RKO (cell line): ENCODE measurements at places on chromosomes 11 and 22.
A peak's percentile ranks its signal among the peaks of the same experiment; 100 is the strongest.

DNA sequence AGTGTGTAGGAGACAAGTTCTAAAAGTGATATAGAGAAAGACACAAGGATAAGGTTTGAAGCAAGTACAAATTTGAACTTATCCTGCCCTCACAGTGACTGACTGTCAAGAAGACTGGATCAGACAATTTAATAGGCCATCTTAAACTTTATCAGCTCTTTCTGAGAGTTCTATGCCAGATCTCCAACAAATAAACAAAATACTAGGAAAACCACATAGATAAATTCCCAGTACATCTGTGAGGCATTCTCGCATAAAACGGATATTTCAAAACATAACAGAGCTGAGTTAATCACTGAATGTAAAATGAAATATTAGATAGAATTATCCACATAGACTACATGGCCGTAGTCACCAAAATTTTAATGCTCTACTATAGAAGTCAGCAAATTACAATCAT lies 120.9 kb upstream of the LUZP2 start:
- no peak for DNase-seq

DNA sequence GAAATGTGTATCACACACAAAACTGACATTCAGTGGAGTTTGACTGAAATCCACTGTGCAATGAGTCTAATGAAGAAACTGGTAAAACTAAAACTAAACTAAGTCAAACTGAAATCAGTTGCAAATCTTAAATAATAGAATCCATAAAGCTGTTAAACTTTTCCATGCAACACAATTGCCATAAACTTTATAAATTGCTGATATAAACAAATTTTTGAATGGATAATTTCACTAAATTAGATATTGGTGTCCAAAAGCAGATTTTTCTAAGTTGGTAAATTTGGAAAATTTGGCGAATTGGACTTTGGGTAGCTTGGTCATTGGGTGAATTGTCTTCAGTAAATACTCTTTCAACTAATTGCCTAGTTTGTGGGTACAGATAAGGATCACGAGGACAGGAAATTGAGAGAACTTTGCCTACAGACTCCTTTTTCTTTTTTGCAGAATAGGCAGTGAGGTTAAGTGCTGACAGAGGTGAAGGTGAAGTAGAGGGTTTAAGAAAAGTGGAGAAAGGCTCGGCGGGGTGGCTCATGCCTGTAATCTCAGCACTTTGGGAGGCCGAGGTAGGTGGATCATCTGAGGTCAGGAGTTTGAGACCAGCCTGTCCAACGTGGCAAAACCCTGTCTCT lies 12.8 kb downstream of the MRPL17 start:
- DNase-seq = no peak

- DNase-seq = no peak
Measured at GRCh38 chr11:34948696-34949095, 32.3 kb downstream of the PDHX start.

- peak; percentile 3 for DNase-seq
Measured at GRCh38 chr11:18457450-18457849, 1.8 kb downstream of the LDHAL6A start.

DNA sequence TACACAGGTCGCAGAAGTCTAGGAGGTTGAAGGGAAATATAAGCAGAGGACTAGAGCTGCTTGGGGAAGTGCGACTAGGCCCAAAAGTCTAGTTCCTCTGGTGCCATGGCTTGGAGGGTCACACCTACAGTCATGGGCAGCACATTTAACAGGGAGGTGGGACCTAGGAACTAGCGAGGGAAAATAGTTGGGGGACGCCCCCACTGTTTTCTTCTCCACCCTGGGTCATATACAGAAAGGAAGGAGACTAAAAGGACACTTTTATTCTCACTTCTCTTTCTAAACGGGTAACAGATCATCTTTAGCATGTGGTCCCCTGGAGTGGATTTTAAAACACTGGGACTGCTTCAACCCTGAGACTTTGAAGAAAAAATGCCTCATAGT lies 16.6 kb downstream of the APIP start:
- no peak for DNase-seq

GRCh38 chr22:31019191-31019930 lies 50.3 kb downstream of the TUG1 start:
- DNase-seq = no peak

GRCh38 chr11:92111287-92111686 lies 113.3 kb upstream of the FAT3 start:
- no peak for DNase-seq

DNA sequence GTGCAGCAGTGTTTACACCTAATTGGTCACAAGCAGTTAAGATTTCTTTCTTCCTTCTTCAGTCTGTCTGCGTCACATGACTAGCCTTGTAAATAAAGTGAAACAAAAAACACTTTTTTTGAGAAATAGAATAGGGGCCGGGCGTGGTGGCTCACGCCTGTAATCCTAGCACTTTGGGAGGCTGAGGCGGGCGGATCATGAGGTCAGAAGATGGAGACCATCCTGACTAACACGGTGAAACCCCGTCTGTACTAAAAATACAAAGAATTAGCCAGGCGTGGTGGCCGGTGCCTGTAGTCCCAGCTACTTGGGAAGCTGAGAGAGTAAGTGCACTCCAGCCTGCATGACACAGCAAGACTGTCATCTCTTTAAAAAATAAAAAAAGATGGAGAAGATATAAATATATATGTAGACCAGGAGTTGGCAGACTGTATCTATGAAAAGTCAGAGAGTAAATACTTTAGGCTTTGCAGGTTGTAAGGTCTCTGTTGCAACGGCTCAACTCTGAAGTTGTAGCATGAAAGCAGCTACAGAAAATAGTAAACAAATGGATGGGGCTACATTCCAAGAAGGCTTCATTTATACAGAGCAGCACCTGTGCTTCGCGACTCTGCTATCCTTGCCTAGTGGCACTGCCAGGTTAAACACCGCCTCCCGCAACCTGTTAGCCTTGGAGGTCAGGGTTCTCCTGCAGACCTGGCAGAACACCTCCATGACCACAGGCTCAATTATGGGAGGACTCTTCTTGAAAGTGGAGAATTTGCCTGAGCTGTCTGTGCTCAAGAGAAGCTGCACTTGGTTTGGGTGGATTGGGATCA lies 55.9 kb downstream of the PPP6R2 start:
- DNase-seq = no peak
